ENCODE measurements at places on chromosomes 13 and 19.

- DNase-seq = no peak
Measured at GRCh38 chr13:47109028-47109427, 212.2 kb upstream of the HTR2A start.

GRCh38 chr19:38183251-38183897, 40.6 kb downstream of the DPF1 start:
- no peak for DNase-seq

GRCh38 chr19:18609717-18610051, 3.0 kb upstream of the TMEM59L start:
- no peak for DNase-seq

- no peak for DNase-seq
Measured at GRCh38 chr19:34274827-34275625, 20.7 kb downstream of the GARRE1 start.

DNA sequence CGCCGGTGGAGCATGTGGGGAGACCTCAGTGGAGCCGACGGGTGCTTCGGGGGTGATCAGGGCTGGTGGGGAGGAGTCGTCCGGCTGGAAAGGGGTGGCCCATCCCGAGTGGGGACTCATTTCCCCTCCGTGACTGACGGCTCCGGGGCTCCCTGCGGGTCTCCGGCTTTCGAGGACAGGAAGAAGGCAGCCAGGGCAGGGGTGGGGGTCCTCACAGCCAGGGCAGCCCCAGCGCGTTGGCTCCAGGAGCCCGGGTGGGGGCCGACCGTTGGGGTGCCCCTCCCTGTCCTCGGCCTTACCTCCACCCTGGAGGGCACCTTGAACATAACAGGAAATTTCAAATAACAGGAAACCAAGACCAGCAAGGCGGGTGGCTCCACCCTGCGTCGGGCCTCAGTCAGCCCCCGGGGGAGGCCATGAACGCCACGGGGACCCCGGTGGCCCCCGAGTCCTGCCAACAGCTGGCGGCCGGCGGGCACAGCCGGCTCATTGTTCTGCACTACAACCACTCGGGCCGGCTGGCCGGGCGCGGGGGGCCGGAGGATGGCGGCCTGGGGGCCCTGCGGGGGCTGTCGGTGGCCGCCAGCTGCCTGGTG, at the start of gene S1PR4:
TSS of gene S1PR4 (plus strand) at position 393 of the 596 bp plus-strand sequence. CDS start at position 417, 24 bp downstream.
- DNase-seq = no peak

DNA sequence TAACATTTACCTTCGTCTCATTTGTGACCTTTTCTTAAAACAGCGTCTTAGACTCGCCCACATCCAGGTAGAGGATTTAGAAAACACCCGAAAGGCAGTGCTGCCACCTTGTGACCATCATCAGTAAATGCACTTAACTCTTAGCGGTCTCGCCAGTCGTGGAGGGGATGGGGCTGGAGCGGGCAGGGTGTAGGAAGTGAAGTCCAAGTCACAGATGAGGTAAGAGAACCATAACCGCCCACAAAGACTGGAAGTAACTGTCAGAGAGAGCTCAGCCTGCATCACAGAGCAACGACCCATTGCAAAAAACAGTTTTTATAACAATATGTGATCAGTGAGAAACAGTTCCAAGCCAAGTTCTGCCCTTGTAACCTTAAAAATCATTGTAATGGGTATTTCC, 10.7 kb upstream of the CEACAM3 start:
- no peak for DNase-seq

GRCh38 chr13:95485518-95486144, 66.9 kb upstream of the CLDN10 start:
- DNase-seq = no peak

- DNase-seq = no peak
Measured at GRCh38 chr19:3006075-3006767, 22.9 kb downstream of the TLE2 start.

- no peak for DNase-seq
Measured at GRCh38 chr19:8212212-8212611, 3.0 kb downstream of the CERS4 start.

DNA sequence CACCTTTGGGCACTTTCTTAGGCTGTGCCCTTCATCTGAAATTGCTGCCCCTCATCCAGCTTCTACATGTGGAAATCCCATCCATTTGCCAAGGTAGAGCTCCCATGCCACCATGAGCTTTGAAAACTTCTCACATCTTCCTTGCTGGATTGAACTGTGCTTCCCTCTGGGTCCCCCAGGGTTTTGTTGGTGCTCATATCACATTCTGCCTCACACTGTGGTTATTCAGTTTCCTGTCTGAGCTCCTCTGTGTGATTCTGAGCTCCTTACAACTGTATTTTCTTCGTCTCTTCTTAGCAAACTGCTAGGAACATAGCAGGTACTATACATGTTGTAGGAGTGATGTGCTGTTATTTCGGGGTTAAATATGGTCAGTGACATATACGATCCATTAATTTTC, 74.9 kb upstream of the KL start:
- DNase-seq = no peak

DNA sequence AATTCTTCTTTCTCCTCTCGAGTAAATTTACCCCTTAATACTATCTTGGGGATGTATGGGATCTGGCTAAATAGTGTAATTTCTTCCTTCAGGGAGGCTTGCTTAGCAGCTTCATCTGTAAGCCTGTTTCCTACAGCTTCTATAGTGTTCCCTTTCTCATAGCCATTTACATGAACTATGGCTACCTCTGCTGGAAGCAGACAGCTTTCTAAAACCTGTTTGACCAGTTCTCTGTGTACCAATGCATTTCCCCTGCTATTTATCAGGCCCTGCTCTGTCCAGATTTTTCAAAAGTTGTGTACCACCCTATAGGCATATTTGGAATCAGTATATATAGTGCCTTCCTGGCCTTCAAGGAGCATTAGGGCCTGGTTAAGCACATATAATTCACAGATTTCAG, 113.6 kb upstream of the PCDH9 start:
- no peak for DNase-seq

DNA sequence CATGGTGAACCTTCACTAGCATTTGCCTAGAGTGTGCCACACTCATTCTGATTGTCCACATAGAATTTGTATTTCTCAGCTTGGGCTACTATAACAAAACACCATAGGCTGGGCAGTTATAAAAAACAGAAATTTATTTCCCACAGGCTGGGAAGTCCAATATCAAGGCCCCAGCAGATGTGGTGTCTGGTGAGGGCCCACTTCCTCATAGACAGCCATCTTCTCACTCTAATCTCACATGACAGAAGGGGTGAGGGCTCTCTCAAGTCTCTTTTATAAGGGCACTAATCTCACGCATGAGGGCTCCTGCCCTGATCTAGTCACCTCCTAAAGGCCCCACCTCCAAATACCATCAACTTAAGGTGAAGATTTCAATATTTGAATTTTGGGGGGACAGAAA, 53.6 kb downstream of the LRRC63 start:
- DNase-seq = no peak

- DNase-seq = no peak
Measured at GRCh38 chr13:24511019-24511815, 1.4 kb downstream of the PARP4 start.

DNA sequence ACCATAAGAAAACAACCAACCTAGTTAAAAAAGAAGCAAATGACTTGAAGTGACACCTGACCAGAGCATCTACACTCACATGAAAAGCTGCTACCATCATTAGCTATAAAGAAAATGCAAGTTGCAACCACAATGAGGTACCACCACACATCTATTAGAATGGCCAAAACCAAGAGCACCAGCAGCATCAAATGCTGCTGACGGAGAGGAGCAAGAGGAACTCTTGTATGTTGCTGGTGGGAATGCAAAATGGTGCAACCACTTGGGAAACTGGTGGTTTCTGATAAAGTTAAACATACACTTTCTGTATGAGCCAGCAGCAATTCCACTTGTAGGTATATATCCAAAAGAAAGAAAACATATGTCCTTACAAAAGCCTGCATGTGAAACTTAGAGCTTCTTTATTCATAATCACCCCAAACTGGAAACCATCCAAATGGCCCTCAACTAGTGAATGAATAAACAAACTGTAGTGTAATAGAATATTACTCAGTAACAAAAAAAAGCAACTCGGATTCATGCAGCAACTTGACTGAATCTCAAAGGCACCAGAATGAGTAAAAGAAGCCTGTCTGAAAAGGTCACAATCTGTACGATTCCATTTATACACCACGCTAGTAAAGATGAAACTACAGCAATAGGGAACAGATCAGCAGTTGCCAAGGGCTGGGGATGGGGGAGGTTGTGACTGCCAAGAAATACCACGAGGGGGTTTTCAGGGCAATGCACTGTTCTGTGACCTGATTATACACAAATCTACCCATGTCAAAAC, 60.9 kb upstream of the RANBP3 start:
- DNase-seq = no peak

Measured in cortex of kidney (tissue), 1 donor.